ENCODE measurements at places on chromosomes 7 and 10.

- no peak for DNase-seq
Observed at GRCh38 chr7:27678617-27679260, 16.1 kb upstream of the HIBADH start.

DNA sequence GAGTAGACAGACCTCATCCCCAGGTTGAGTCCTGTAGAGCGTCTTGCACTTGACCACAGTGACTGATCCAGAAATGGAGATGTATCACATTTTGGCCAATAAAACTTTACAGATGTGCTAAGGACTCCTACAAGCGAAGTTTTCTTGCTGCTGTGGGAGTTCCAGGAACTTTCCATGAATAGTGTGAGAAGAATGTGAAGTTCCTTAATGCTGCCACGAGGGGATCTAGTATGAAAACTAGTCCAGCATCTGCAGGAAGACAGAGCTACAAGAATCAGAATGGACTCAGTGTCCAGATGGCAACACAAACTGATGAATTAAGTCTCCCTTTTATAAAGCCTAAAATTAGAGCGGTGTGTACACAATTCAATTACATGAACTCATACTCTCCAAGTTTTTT lies 14.8 kb upstream of the LSM8 start:
- no peak for DNase-seq

GRCh38 chr10:1166828-1167275 lies 110.7 kb downstream of the WDR37 start:
- no peak for DNase-seq

GRCh38 chr7:152894295-152895170 lies 135.0 kb downstream of the ACTR3B start:
- DNase-seq: peak; percentile 87

- no peak for DNase-seq
Observed at GRCh38 chr10:58459069-58459468, 53.6 kb upstream of the BICC1 start.

DNA sequence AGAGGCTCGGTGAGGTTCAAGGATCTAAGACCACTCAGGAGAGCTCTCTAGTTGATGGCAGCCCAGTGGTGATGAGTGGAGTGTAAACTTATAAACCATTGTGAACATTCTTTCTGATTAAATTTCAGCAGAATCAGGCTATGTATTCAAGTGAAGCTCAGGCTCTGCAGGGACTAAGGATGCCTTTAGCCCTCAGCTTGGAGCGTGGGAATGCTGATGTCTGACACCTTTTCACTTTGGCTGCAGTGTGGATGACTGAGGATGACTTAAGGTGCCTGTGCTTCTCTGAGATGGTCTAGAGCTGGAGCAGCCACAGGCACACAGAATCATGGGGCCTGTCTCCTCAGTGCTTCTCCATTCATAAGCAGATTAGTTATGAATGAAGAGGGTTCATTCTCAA lies 150.4 kb downstream of the SORCS3 start:
- DNase-seq: no peak

DNA sequence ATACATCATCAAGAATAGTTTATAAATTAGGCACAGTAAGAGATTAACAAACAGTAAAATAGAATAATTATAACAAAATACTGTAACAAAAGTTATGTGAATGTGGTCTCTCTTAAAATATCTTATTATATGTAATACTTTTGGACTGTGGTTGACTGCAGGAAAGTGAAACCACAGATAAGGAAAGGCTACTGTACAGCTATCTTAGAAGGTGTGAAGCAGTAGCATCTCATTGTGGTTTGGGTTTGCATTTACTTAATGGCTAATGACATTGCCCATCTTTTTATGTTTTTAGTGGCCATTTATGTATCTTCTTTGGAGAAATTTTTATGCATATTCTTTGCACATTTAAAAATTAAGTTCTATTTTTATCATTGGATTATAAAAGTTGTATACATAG lies 296.4 kb upstream of the MAGI2 start:
- DNase-seq: no peak

DNA sequence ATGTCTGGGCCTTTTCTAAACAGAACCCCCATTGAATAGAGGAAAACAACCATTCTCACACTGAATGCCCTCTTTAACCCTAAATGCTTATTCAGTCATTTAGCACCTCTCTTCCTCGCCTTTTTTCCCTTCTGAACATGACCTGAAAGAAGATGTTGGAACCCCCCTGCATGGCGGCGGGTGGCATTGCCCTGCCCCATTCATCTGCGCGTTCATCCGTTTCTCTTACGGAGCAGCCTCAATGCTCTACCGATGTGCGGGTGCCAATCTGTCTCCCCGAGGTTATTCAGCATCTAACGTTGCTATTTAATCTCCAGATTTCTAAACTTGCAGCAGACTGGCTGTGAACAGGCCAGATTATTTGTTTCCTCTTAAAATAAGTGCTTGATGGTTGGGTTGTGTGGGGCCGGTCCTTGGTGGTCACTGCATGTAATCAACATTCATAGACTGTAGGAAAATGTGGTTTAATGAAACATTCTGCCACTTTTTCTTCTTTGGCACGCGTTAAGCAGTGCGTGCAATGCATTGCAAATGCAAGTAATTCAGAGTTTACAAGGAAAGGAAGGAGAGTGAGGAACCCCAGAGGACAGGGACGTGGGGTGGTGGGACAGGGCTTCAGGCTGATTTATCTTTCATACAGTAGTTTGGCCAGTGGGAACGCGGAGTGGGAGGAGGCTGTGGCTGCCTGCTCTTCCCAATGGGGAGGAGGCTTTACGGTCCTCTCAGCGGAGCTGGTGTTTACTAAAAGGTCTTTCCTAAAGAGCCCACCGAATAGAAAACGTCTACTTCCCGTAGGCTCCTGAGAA lies 286.7 kb downstream of the DPP6 start:
- no peak for DNase-seq

GRCh38 chr7:87267239-87267900 lies 47.8 kb upstream of the TMEM243 start:
- DNase-seq: no peak

DNA sequence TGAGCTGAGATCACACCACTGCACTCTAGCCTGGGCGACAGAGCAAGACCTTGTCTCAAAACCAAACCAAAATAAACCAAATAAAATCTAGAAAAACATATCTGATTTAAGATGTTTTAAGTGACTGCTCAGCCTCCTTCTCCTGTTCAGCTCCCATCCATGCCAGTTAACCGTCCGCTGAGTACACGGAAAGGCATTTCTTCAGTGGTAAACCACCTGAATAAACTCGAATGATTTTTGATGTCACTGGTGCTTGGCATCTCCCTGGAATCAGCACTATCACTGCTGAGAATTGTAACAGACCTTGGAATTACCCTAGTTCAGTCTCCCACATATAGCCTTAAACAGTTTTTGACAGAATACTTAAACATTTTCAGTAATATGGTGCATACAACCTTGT lies 24.1 kb upstream of the NRCAM start:
- no peak for DNase-seq

GRCh38 chr7:151665368-151665767 lies 145.7 kb upstream of the RHEB start:
- no peak for DNase-seq

GRCh38 chr7:27520815-27521790 lies 141.6 kb downstream of the HIBADH start:
- no peak for DNase-seq

- no peak for DNase-seq
Observed at GRCh38 chr10:26797340-26797739, 63.4 kb downstream of the ABI1 start.

GRCh38 chr10:13066527-13066926 lies 33.4 kb upstream of the OPTN start:
- DNase-seq: no peak

DNA sequence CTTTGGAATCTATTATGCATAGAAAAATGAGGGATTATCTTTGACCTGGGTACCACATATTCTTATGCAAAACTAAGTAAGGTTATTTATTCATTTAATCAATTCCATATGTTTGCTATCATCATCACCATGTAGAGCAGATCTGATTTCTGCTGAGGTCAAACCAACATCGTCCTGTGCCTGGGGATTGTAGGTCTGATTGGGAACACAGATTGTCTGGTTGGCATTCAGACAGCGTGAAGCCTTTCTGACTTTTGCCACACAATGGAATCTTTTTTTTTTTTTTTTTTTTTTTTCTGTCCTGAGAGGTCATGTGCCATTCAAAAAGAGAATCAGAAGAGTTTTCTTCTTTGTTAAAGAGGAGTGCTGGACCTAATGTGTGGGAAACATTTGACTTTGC lies 142.9 kb downstream of the RAB11FIP2 start:
- no peak for DNase-seq

DNA sequence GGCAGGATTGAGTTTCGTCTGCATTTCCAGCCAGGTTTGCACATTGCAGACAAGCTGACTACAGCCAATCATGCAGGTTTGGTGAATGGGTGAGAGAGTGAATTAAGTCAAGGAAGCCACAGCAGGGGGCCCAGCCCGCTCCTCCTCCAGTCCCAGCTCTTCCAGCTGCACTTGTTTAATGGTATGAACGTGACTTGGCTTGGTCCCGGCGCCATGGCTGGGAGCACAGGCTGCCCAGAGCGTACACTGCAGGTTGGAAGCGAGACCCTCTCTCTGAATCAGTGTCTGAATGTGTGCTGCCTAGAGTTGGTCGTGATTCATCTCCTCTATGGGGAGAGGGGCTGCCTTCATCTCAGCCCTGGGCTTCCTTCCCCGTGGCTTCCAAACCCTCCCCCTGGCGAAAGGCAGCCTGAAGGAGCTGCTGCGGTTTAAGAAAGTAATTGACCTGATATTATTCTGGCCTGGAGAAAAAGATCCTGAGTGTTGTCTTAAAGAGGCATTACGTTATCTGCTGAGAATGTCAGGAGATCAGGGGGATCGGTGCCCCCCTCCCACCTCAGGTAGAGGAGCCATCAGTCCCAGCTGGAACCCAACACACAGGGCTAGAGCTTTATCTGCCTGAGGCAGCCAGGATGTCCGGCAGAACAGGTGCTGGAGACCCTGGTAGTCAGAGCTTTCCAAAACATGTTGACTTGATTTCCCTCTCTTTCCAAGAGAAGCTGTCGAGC lies 132.1 kb downstream of the COL26A1 start:
- DNase-seq: no peak

DNA sequence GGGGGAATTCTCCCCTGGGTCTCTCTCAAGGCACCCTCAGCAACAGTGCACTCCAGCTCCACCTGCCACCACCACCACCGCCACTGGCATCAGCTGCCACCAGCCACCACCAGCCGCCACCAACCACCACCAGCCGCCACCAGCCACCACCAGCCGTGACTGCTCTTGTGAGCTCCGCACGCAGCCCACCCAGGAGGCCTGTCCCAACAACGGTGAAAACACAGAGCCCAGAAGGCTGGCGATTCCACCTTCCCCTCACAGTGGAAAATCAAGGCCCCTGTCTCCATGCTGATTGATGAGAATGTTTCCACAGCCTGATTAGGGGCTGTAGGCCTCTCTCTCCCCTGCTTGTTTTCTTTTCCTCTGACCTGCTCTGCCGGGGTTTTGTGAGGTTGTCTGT lies 41.1 kb downstream of the COBL start:
- no peak for DNase-seq

- DNase-seq: no peak
Observed at GRCh38 chr10:131448171-131448570, 136.7 kb upstream of the TCERG1L start.

DNA sequence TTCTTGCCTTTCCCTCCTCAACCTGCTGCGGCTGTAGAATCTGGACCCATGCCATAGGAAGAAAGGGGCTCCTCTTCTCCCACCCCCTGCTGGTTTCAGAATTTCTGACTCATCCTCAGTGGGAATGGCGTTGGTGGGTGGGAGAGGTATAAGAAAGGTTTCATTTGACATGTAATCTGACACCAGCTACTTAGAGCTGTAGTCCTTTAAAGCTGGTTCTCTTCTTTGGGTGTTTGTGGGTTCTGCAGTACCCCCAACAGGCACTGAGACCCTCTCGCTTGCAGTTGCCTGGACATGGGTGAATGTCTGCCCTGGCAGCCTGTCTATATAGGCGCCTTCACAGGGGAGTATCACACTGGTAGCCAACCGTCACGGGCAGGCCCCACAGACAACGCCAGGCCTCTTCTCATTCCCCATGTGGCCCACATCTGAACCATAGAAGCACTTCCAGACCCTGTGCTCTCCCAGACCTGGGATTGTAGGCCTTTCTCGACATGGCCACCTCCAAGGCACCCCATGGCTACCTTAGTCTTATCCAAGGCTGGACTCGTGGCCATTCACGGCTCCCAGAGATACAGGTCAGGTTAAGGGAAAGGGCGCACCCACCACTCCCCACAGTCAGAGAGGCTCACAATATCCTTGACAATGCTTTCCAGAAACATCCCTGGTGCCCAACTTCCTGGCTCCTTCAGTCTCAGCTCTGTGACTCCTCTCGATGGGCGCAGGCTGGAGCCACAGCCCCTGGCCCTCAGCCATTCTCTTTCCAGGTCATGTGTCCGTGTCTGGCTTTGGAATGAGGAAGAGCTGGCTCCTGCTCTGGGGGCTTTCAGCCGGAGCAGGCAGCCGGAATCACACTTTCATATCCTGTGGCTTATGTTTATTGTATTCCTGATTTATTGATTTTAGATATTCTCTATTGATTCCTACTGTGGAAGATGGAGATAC lies 17.5 kb downstream of the ZNF862 start:
- no peak for DNase-seq

DNA sequence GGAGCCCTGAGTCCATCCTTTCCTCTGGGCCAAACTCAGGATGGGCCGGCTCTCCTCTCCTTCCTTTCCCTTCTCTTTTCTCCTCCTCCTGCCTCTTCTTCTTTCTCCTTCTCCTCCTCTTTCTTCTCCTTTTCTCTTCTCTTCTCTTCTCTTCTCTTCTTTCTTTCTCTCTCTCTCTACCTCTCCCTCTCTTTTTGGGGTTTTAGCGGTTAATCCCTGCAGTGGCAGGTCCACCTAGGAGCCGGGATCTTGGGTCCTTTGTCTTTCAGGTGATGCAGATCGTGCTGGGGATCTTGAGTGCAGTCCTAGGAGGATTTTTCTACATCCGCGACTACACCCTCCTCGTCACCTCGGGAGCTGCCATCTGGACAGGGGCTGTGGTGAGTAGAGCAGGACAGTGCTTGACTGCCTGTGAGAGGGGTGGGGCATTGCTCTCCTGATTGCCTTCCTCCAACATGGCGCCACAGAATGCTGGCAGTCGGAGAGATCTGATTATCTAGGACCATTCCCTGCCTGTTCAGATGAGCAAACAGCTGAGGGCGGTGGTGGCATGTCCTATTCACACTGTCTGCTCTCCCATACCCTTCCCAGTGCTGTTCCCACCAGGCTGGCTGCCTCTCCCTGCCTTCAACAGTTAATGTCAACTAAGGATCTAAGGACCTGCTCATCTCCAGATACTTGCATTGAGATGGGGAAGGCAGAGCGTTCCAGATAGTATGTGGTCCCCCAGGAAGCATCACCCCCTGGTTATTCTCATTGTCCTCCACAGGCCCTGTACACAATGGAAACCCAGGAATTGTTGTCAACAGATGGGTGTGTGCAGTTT lies 1.6 kb downstream of the TMEM176A start:
- no peak for DNase-seq

- DNase-seq: peak; percentile 84
Observed at GRCh38 chr7:44145969-44146911, 5.1 kb upstream of the MYL7 start.

DNA sequence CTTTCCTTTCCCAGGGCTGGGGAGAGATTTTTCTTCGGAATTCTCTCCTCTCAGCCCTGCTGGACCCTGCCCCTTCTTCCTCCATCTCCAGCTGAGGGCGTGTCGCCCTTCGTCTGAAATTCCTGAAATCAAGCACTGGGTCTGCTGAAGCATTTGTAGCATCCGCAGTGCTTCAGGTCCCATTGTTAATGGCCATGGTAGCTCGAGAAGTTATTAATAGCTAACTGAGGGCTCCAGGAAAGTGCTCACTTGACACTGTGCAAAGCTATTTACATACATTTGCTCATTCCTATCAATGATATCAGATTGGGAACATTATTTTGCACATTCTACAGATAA lies 515 bp downstream of the FAM149B1 start:
- no peak for DNase-seq
